GF-D8 (cell line): ENCODE measurements at places on chromosomes 6 and 20.

- DNase-seq: no peak
Measured at GRCh38 chr6:122422614-122423267, 23.3 kb downstream of the HSF2 start.

DNA sequence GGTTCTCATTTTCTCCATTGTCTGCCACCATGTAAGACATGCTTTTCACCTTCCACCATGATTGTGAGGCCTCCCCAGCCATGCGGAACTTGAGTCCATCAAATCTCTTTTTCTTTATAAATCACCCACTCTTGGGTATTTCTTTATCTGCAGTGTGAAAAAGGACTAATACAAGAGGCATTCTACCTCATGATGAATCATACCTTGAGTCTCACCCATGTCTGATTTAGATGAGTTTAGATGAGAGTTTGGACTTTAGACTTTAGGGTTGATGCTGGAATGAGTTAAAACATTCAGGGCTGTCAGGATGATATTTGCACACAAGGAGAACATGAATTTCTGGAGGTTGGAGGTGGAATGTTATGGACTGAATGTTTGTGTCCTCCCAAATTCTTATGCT, 545.6 kb downstream of the C6orf118 start:
- DNase-seq: no peak

DNA sequence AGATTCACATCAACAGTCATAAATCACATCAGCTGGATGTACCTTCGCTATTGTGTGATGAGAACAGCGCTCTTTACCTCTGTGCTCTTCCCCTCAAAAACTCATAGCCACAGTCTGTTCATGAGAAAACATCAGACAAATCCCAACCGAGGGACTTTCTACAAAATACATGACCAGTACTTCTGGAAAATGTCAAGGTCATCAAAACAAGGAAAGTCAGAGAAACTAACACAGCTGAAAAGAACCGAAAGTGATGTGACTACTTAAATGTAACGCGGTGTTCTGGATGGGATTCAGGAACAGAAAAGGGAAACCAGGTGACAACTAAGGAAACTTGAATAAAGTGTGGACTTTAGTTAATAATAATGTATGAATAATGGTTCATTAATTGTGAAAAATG, 112.0 kb upstream of the CBLN4 start:
- no peak for DNase-seq

DNA sequence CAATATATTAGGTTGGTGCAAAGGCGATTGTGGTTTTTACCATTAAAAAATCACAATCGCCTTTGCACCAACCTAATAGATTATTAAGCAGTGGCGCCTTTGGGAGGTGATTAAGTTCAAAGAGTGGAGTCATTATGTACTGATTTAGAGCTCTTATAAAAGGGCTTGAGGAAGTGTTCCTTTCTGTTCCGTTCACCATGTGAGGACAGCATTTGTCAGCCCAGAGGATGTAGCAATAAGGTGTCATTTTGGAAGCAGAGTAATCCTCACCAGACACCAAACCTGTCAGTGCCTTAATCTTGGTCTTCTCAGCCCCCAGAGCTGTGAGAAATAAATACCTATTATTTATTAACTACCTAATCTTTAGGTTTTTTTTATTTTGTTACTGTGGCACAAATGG, 542.1 kb upstream of the MAN1A1 start:
- no peak for DNase-seq
